ENCODE measurements at places on chromosomes 2 and 18.

DNA sequence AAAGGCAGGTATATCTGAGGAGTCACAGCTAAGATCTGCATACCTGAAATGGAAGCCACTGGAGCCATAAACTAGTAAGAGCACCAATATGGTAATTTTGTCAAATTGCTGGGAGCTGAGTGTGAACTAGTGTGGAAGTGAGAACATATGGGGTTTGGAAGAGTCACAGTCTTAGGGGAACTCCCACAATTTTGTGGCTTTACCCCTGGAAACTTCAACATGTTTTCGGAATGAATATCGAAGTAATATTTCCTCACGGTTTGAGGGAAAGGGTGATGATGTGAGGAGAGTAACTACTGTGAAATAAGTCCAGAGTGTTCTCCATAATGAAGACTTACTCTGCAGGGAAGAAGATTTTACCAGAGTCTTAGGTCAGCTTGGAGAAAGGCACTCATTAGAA is 565.9 kb downstream of the RIT2 start:
- DNase-seq: no peak

GRCh38 chr2:147500819-147501395 is 343.9 kb upstream of the ACVR2A start:
- DNase-seq: no peak

DNA sequence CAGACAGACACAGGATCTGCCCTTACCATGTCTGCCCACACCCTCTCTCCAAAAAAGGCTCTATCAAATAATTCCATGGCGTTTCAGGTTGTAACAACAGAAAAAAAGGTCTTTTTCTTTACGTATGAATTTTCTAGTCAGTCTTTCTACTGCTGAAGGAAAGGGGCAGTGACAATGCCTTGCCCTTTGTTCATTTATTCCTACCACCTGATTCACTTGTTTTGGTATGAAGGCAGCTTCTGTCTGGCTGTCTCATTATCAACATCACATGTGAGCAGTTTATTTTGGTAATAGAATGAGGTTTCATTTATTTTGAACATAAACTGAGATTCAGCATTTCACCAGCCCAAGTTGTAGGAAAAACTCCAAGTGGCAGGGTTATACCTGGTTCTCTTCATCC is 94.3 kb upstream of the KLF7 start:
- no peak for DNase-seq

- no peak for DNase-seq
Measured at GRCh38 chr2:213121690-213122089, 29.7 kb downstream of the IKZF2 start.

- no peak for DNase-seq
Measured at GRCh38 chr18:59300676-59301285, 17.7 kb downstream of the CPLX4 start.

GRCh38 chr2:196205881-196206435 is 34.6 kb upstream of the STK17B start:
- no peak for DNase-seq

DNA sequence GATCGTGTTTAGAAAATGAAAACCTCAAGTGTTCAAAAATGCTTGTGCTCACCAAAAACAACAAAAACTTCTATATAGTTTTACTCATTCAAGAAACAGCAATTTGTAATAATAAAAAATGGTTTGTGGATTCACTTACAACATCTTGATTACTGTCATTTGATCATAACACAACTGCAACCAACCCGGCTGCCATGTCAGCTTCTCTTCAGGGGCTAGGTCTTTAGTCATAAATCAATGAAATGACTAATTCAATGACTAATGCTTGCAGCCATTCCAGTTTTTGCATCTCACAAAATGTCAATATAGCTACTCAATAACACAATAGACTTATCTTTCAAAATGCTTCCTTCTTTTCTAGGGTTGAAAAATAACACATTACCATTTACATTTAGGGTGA is 128.0 kb downstream of the OLA1 start:
- no peak for DNase-seq

GRCh38 chr2:8633186-8633734 is 48.6 kb upstream of the ID2 start:
- DNase-seq: no peak

- DNase-seq: no peak
Measured at GRCh38 chr2:88831792-88832248, 140.3 kb downstream of the RPIA start.

DNA sequence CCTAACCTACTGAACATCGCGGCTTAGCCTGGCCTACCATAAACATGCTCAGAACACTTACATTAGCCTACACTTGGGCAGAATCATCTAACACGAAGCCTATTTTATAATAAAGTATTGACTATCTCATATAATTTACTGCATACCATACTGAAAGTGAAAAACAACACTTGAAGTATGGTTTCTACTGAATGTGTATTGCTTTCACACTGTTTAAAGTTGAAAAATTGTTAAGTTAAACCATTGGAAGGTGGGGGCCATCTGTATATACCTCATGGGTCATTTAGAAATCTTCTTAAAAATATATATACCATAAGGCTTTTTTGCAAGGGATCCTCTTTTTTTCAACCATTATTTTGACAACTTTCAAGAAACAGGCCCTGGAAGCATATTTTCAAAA is 16.5 kb downstream of the RNF149 start:
- no peak for DNase-seq

- no peak for DNase-seq
Measured at GRCh38 chr2:43176449-43176848, 50.0 kb downstream of the ZFP36L2 start.

DNA sequence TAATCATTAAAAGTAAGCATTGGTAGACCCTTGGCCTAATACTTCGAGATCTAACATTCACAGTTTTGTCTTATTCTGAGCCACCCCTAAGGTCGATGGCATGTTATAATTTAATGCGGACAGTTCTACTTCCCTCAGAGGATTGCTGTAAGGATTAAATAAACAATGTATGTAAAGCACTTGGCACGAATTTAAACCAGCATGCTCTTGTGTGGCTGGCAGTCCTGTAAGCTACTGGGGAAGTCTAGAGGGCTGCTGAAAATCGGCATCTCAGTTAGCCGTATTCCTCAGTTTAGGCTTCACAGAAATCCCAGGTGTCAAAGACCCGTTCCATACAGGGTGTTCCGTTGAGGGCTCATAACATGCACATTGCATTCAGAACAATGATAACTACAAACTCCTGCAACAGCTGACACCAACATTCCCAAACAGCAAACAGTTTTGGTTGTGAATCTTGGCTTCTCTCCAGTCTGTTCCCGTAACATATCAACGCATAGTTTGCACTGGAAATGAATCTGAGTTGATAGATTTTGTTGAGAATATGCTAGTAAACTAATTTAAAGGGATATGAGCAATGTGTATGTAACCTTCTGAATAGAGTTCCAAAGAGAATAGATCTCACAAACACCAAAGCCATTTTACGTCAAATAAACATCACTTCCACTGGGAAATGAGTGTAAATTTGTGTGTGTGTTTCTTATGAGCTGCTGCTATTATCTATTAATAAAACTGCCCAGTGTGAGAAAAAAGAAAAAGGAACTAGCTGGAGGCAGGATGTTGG is 52.2 kb upstream of the ACKR3 start:
- no peak for DNase-seq

DNA sequence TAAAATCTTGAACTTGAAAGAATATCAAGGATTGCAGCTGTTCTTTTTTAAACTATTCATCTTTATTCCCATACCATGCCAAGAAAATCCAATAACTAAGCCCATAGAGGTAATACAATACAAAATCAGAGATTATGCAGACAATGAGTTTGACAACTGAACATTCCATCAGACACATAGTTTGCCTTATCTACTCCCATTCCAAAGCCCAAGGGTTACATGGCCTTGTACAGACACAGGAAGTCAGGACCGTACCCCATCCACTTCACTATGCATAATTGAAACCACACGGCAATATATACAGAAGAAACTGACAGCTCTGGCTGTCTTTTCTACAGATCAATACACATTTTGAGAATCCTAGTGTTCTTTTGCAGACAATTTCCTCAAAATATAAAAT is 181.3 kb downstream of the TMX3 start:
- DNase-seq: no peak

DNA sequence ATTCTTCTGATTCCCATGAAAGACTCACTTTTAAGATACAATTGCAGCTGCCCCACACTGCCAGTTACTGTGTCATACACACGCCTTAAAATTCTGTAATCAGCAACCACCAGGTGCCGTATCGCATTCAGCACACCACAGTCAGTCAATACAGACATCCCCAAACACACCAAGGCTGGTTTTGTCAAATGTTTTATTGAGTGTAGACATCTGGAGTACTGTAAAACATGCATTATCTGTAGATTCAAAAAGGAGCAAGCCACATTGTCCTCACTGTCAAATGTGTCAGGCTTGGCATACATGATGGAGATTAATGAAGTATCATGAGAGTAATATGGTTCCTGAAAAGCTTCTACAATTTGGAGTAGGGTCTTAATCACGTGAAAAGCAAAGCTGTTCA is 109.7 kb upstream of the SP3 start:
- no peak for DNase-seq

DNA sequence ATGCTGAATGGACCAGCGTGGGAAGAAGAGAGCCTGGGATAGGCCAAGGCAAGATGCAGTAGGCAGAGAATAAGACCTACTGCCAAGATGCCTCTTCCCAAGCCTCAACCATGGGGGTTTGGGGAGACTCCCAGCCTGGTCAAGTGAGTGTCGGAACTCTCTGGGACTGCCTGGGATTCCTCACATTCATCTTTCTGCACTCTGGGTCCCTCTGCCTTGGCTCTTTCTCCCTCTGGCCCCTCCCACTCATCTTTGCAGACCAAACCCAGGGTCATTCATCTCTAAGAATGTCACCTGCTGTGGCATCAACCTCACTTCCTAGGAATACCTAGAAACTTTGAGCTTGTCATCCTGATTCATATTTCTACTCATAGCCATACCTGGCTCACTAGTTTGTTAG is 211.3 kb upstream of the HNRNPA3 start:
- no peak for DNase-seq

- DNase-seq: no peak
Measured at GRCh38 chr18:58584200-58585127, 44.4 kb downstream of the ALPK2 start.

- no peak for DNase-seq
Measured at GRCh38 chr2:179098080-179098689, 48.2 kb upstream of the CCDC141 start.

DNA sequence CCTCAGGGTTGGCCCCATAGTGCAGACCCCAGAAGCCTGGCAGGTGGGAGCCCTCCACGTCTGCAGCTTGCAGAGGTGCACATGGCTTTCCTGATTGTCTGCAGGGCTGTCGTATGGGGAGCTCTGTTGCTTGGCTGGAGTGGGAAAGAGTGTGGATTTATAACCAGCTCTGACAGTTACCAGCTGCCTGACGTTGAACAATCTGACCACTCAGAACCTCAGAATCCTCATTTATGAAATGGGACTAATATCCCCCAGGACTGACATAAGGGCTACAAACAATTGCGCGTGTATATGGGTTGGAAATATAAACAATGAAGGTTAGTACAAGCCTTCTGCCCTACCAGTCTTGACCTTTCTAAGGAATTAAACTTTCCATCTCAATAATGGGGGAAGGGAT is 13.9 kb upstream of the PXDN start:
- DNase-seq: no peak

DNA sequence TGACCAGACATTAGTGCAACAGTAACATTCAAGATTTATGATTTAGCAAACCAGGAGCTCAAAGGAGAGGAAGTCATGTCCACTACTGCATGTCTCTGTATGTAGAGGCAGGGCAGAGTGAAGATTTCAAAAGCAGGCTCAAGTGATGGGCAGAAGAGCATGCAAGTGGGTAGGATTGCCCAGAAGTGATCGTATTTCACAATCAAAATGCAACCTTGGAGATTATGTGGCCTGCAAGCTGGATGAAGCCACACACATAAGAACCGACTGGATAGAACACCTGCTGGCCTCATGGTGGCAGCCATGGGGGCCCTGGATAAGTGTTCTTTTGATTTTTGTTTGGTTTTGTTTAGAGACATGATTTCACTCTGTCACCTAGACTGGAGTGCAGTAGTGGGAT is 286.8 kb upstream of the RAB12 start:
- DNase-seq: no peak

DNA sequence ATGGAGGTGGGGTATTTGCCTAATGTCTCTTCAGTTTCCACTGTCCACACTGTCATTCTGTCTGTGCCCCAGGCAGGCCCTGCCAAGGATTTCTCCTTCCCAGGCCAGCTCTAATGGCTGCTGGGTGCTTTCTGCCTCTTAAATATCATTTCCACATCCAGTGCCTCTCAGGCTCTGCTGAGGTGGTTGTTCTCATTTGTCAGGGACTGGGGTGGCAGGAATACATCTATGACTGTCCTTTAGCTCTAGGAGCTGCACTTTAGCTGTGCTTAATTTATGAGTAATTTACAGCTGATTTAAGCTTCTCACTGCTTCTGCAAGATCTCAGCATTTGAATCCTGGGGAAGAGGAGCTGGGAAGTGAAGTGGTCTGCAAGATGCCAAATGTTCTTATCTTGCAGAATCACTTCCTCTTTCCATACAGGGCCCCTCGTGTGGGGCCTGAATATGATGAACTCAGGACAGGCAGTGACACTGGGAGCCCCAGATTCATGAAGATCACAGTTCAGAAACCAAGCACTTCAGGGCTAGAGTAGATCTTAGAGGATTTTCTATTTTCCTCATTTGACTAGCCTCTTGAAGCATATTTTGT is 150.2 kb downstream of the FSHR start:
- no peak for DNase-seq

- no peak for DNase-seq
Measured at GRCh38 chr2:31339696-31340095, 74.8 kb downstream of the XDH start.

GRCh38 chr2:7048762-7049294 is 131.6 kb downstream of the RNF144A start:
- no peak for DNase-seq

GRCh38 chr2:58649756-58650155 is 408.6 kb upstream of the FANCL start:
- no peak for DNase-seq

GRCh38 chr2:139813340-139813739 is 1033.2 kb upstream of the NXPH2 start:
- no peak for DNase-seq

DNA sequence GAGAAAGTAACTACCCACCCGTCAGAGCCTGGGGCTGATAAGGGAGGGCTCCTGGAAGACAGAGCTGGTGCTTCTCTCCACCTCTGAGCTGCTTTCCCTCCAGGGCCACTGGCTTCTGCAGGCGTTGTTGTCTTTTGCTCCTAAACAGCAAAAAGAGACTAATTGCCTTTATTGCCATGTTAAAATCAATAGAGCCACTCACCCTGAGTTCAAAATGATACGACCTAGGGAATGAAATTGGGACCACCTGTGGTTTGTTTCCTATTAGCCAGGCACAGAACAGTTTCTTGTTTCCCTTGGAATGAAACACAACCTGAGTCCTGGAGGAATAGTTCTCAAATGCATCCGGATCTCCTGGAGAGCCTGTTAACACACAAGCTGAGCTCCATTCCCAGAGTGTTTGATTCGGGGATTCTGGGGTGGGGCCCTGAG is 45.8 kb downstream of the TCF7L1 start:
- DNase-seq: no peak

DNA sequence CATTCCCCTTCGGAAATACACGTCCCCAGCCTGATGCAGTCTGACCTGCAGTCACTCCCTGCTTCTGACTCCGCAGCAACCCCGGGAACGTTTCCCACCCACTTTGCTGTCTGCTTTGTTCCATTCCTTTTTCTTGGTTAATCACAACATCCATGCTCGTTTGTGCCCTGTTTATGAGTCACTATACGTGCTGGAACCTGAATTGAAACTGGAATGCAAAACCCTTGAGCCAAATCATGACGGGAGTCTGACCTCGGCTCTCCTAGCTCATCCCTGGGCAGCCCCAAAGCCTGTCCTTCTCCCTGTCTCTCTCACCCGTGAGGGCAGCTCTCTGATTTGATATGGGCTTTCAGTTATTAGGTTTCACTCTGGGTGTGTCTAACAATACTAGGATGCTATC is 57.1 kb upstream of the RNF152 start:
- DNase-seq: no peak
